ENCODE measurements at places on chromosomes 7 and 10.
A peak's percentile ranks its signal among the peaks of the same experiment; 100 is the strongest.

- no peak for DNase-seq
These were observed 3.7 kb upstream of the LDB3 start for GRCh38 chr10:86664341-86665217.

GRCh38 chr10:64306729-64307327, 785.6 kb downstream of the REEP3 start:
- no peak for DNase-seq

DNA sequence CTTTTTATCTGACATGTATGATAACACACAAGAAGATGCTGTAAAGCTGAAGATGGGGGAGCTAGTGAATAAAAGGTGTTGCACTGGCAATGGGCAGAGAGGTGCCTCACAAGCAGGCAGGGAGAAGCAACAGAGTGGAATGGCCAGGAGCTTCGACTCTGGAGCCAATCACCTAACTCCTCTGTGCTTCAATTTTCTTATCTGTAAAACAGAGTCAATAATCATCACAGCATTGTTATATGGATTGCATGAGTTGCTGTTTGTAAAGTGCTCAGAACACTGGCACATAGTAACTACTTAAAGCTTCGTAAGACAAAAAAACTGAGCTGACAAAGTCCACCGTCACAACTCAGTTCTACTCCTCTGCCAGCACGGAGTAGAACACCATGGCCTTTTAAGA, 254.2 kb upstream of the POM121L12 start:
- DNase-seq = no peak

DNA sequence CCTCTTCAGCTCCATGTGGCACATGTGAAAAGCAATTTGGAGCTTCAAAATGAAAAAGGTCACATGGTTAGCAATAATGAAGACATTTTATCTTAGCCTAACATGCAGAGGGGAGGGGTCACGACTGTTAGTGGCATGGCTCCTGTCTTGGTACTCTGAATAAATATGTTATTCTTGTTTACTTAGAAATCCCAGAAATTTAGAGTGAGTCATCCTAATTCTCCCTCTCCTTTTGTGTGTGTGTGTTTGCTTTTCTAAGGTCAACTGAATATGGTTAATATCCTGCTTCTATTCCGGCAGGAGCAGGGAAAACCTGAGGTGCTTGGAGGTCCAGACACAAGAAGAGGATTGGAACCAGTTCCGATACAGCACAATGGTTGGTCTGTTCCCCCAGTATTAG, 17.6 kb downstream of the BCCIP start:
- no peak for DNase-seq

DNA sequence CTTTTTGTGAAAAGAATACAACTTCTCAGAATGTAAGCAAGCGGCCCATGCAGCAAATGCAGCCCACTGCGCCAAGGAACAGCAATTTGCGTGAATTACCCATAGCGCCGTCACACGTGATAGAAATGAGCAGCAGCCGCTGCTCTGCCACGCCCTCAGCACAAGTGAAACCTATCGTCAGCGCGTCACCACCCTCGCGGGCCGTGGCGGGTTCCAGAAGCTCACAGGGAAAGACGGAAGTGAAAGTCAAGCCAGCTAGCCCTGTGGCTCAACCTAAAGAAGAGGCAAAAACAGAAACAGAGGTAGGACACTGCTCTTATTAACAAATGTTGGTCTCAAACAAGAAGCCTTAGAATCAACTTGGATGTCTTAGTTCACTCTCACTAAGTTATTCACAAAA, 70.5 kb downstream of the SHH start:
- DNase-seq = no peak

DNA sequence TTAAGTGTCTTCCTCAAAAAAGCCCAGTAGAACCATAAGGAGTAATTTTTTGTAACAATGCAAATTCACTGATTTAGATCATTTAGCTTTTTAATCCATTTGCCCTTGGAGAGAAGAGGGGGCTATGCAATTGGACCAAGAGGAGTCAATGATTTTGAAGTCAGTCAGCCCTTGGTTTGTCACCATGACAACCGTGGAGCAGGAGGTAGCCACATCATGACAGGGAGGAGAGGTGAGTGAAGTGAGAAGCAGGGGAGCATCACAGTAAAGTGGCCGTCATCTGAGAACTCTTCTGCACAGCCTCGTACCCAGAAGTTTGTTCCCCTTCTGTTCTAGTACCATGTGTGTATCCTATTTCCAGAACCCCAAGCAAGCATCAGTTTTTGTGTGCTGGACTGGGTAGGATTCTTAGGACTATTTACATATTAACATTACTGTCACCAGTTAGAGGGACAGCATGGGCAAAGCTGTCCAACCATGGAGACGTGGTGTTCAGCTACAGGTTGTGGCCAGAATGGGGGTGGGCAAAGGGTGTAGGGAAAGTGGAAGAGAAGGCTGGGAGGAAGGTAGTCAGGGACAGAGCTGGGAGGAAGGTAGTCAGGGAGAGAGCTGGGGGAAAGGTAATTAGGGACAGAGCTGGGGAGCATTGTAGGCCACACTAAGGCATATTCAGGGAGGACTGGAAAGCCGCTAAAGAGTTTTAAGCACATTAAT, 13.1 kb downstream of the UBE3C start:
- DNase-seq = no peak

GRCh38 chr7:46850563-46851330, 731.2 kb downstream of the TNS3 start:
- no peak for DNase-seq

- DNase-seq = no peak
These were observed 86.9 kb downstream of the NEURL1 start for GRCh38 chr10:103580430-103580829.

DNA sequence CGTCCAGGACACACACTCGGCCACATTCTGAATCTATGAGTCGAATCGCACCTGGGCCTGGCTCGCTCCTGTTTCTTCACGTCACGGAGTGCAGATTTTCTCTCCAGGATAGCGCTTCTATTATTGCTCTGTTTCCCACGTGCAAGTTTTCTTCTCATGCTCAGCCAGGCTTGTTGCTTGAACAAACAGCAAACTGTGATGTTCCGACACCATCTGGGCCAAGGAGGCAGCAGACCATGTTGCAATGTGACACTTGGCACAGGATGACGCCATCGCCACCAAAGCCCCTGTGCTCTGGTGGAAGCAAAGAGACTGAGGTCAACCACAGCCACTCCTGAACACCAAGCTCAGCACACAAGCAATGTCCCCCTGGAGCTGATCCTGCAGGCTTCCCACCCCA, 507.1 kb upstream of the ADARB2 start:
- DNase-seq = no peak

- no peak for DNase-seq
These were observed 40.2 kb downstream of the FBH1 start for GRCh38 chr10:5930272-5930671.

GRCh38 chr10:27252267-27253000, 11.8 kb upstream of the ACBD5 start:
- peak; percentile 85 for DNase-seq

GRCh38 chr7:4133491-4134044, 548.5 kb upstream of the FOXK1 start:
- no peak for DNase-seq

DNA sequence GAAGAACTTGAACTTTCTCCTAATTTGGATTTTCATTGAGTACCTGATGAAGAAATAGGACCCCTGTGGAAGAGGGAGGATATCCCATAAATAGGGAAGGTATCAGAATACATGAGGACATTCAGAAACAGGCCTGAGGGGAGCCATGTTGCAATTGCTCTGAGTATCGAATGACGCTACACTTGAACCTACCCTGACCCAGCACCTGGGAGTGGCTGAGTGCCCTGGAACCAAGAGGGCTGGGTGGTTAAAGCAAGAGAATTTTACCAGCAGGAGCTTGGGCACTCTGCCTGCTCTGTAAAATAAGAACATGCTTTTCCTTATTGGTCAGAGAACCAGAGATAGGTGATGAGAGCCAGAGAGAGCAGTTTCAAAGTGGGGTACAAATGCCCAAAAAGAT, 7.2 kb downstream of the NEUROD6 start:
- DNase-seq = no peak

GRCh38 chr10:6416892-6417512, 163.1 kb downstream of the PRKCQ start:
- DNase-seq = no peak

GRCh38 chr7:96337519-96337918, 15.6 kb upstream of the SLC25A13 start:
- no peak for DNase-seq

- DNase-seq = no peak
These were observed 269.2 kb downstream of the NRG3 start for GRCh38 chr10:82144153-82144552.

GRCh38 chr10:93516006-93516380, 19.6 kb downstream of the CEP55 start:
- no peak for DNase-seq

- DNase-seq = no peak
These were observed 221.1 kb downstream of the KCNMA1 start for GRCh38 chr10:77416311-77417135.

DNA sequence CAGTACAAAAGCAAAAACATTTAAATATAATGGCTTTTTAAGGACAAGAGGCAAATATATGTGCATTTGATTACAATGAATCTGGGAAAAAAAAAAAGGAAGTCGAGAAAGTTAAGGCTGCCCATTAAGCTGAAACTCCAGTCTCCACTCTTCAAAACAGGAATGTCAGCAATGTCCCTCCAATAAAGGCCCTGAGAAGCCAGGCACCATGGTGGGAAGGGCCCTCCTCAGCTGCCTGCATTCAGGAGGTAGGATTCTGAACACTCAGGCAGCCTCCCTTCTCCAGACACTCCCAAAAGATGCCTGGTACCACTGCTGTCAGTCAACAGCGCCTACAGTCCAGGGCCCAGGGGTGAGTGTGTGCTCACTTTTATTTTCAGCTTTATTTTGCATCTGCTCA, 121.3 kb upstream of the MGMT start:
- DNase-seq = no peak

GRCh38 chr7:32494946-32495297, 367 bp upstream of the AVL9 start:
- DNase-seq = no peak

- no peak for DNase-seq
These were observed 85.1 kb upstream of the KMT2C start for GRCh38 chr7:152520861-152521302.

- DNase-seq = no peak
These were observed 15.7 kb upstream of the FOXL3 start for GRCh38 chr7:274266-274665.

DNA sequence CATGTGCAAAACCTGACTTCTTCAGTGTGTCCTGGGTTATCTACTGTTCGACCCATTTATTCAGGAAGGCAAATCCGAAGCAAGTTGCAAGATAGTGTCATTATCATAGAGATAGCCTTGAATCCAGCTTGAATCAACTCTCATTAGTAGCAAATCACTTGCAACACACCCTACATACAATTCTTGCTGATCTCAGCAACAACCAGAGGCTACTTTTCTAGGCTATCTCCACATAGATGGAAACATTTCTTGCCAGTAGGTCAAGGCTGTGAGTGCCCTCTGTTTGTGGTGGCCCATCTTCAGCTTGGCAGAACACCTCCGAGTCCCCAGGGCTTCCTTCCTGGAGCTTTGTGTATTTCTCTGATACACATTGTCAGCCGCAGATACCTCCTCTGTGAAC, 12.0 kb downstream of the UBTD1 start:
- DNase-seq = no peak

DNA sequence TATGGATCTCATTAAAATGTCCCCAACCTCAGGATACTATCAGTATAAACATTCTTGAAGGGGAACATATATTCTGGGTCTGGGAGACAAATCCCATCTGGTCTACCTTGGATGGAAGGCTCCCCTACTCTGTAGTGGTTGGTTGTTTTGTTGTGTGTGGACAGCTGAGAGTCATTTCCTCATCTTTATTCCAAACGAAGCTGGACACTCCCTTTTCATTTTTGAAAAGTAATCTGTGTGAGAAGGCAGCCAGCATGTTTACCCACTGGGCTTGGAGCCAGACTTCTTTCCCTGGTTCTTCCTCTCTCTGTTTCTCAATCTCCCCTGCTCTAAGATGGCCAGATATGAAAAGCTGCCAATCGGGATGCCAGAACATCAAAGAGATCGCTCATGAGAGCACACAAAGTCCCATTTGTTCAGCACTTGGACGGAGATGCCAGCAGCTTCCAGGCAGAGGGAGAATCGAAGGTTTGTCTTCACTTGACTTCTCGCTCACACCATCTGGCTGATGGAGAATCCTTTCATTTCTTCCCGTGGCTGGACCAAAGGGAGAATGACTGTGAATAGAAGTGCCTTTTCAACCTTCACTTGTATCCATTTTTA, 108.1 kb upstream of the AGR3 start:
- DNase-seq = no peak

- no peak for DNase-seq
These were observed 35.0 kb downstream of the ADCY1 start for GRCh38 chr7:45609180-45609579.

GRCh38 chr10:36256948-36257356, 614.9 kb upstream of the FZD8 start:
- DNase-seq = no peak

- DNase-seq = no peak
These were observed 209.9 kb downstream of the BBS9 start for GRCh38 chr7:33339074-33339790.

- no peak for DNase-seq
These were observed 9.0 kb upstream of the TACR2 start for GRCh38 chr10:69425511-69426298.

GRCh38 chr7:7642081-7642480, 1.5 kb downstream of the UMAD1 start:
- DNase-seq = no peak

- no peak for DNase-seq
These were observed 66.1 kb downstream of the MBL2 start for GRCh38 chr10:52706332-52707070.

- DNase-seq = no peak
These were observed 41.7 kb downstream of the HTRA1 start for GRCh38 chr10:122503012-122503411.

DNA sequence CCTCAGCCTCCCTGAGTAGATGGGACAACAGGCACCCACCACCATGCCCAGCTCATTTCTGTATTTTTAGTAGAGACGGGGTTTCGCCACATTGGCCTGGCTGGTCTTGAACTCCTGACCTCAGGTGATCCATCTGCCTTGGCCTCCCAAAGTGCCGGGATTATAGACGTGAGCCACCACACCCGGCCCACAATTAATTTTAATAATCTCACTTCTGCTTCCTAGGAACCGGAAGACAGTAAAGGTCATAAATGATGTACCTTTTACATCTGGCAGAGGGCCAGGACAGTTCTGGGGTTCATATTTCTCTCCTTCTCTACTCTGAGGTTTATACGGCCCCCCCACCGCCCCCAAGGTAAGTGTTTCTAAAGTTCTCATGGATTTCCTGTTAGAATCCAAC, 31.2 kb upstream of the AOAH start:
- DNase-seq = no peak

DNA sequence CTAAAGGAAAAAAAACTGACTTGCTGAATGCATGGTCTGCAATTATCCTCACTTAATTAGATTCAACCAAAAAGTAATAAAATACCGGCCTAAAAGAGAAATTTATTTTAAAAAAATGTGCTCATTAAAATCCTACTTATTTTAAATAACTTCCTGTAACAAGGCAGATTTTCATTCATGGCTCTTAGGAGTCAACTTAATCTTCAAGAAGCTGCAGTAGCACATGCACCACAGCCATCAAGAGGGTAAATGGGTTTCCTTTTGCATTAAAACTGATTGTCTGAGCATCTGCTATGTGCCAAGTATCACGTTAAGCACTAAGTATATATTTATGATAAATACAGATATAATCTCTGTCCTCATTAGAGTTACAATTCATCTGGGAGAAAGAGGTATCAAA, 69.9 kb downstream of the SNX13 start:
- DNase-seq = no peak

GRCh38 chr10:47438857-47439474, 44.9 kb downstream of the ANXA8 start:
- DNase-seq = no peak

Data from stimulated activated CD4-positive, alpha-beta T cell treated with anti-CD3 and anti-CD28 coated beads, Interleukin-1b, Interleukin-23, amount 100 ng/mL, for 4 hours (primary cell).